K562 (cell line): ENCODE measurements at places on chromosomes 3 and 15. TPM values are rescaled to one million over a fixed set of nuclear protein-coding genes. Genes with fewer than 3 reads are reported as not detected.

Gene GP5
- 0.09 TPM in 1 of 2 replicates, not detected in the other for total RNA-seq

Gene LMAN1L
- total RNA-seq, result not detected in 2 replicates

Gene IL17RC
- total RNA-seq, result 11.4 and 12.3 TPM in 2 replicates

Gene C3orf49
- total RNA-seq, result not detected in 2 replicates

Gene GLCE
- 10.0 and 10.2 TPM in 2 replicates for total RNA-seq

Gene DNAH12
- not detected in 2 replicates for total RNA-seq

GRCh38 chr3:139416275-139416674 is 26.8 kb upstream of the COPB2 start:
- no peak for DNase-seq
- H3K36me3 ChIP-seq, result no peaks in the 10 kb centered on the region
- no peak overlapping the region for H3K27ac ChIP-seq
- H3K27me3 ChIP-seq, result no peaks in the 10 kb centered on the region

DNA sequence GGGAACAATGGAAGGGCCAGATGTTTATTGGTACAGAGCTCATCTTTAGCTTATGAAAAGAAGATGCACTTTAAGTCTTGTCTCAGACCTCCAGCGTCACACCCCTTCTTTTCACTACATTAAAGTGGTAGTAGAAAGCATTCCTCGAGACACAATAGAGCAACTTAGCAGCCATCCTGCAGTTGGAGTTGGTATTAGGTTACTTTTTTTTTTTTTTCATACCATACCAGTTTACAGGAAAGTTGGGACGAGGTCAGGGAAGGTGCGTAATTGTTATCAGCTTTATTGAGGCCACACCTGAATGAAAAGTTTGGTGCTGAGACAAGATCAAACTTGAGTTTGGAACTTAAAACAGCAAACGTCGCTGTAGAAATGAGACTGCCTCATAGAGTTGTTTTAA is 203.8 kb downstream of the SOX2 start:
- no peak overlapping the region for H3K4me3 ChIP-seq
- H3K4me1 ChIP-seq, result no peaks in the 10 kb centered on the region
- no peaks in the 10 kb centered on the region for H3K36me3 ChIP-seq
- no peak overlapping the region for H3K27ac ChIP-seq
- no peaks in the 10 kb centered on the region; the same call in 2 of the 3 replicates for H3K27me3 ChIP-seq

- no peak overlapping the region for H3K27ac ChIP-seq
- H3K27me3 ChIP-seq, result no peaks in the 10 kb centered on the region
- no peaks in the 10 kb centered on the region for H3K4me1 ChIP-seq
These were observed 1280.5 kb downstream of the OTOL1 start for GRCh38 chr3:162777118-162777517.

DNA sequence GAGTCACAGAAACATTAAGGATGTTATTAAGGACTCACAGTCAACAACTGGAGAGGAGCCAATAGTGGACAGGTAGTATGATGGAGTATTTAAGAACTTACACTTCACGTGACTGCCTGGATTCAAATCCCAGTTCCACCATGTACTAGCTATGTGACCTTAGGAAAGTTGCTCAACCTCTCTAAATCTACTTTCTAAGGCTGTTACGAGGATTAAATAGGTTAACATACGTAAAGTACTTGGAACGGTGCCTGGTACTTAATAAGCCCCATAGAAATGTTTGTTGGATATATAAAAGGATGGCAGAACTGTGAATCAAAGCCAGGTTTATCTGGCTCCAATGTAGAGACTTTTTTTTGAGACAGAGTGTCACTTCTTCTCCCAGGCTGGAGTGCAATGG is 24.4 kb downstream of the THRB start:
- no peak overlapping the region for H3K4me3 ChIP-seq
- H3K36me3 ChIP-seq, result no peaks in the 10 kb centered on the region
- H3K27ac ChIP-seq, result no peak overlapping the region
- no peaks in the 10 kb centered on the region for H3K4me1 ChIP-seq
- H3K27me3 ChIP-seq, result no peaks in the 10 kb centered on the region
- DNase-seq, result no peak

- H3K36me3 ChIP-seq, result no peaks in the 10 kb centered on the region
- no peaks in the 10 kb centered on the region for H3K4me1 ChIP-seq
- H3K27ac ChIP-seq, result no peak overlapping the region
- peaks cover 22% of the 10 kb centered on the region for H3K27me3 ChIP-seq
These were observed 54.3 kb downstream of the DGKG start for GRCh38 chr3:186307594-186308221.
